Urinary bladder (tissue), 4 donors: ENCODE measurements at places on chromosomes 7 and 10. TPM values are rescaled to one million over a fixed set of nuclear protein-coding genes. Genes with fewer than 3 reads are reported as not detected.

- no peak for DNase-seq
Measured at GRCh38 chr7:77439572-77439971, 23.4 kb upstream of the GSAP start.

DNA sequence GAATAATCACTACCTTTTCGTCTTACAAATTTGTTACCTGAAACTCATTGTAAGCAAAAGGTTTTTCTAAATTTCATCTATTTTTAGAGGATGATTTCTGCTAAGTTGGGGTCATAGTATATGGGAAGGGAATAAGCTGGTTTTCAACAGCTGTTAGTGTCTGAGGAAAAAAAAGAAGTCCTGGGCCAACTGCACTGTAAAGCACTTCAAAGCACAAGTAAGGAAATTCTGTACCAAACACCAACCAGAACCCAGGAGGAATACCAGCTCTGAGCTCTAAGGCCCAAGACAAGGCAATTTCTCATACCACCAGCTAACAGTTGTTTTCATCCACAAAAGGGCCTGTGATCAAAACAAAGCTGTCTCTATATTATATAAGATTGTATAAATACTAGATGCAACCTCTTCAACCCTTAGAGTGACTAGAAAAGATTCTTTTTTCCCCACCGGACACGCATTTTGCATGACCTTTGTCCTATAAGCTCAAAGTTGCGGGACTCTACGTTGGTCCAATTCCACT, 6.1 kb upstream of the MEOX2 start:
- no peak for DNase-seq

DNA sequence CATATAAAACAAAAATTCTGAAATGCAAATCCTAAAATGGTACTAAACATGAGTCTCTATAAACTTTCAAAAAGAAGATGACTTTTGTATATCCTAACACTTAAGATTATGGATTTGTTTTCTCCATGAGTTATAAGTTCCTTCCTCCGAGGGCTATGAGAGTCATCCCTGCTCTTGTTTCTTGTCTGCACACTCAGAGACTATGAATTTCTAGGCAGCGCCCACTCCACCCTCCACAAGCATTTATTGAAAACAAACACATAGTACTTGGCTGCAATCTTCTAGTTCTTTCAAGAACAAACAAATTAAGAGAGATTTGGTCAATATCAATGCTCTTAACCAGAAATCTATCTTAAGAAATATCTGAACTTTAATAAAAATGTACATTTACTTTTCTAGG, 211.7 kb downstream of the DKK1 start:
- DNase-seq: no peak

DNA sequence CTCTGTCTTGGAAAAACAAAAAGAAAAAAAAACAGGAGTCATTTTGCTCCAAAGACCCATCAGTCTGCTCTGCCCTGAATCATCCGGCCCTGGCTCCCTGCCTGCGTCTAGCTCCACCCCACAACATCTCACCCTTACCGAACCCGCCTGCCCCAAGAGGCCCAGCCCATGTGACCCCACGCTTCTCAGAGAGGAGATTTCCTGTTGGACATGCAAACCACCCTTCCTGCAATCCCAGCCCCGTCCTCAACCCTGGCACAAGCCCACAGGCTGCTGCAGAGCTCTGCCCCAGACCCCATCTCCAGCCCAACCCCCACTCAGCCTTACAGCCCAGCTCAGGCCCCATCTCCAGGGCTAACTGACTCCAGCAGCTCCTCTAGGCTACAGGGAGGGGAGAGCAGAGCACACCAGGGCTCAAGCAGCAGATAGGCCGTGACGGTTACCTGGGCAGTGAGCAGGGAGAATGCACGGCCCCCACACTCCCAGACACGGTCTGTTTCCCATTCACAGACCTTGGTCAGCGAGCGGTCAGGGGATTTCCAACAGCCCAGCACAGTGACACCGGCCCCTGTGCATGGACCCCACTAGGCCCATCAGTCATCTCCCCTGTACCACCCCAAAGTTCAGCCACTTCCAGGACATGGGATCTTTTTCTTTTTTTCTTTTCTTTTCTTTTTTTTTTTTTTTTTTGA, 69.9 kb upstream of the GTF2I start:
- DNase-seq: no peak

SPDYE6 gene
- not detected for total RNA-seq
